ENCODE measurements at places on chromosomes 1 and 21.

DNA sequence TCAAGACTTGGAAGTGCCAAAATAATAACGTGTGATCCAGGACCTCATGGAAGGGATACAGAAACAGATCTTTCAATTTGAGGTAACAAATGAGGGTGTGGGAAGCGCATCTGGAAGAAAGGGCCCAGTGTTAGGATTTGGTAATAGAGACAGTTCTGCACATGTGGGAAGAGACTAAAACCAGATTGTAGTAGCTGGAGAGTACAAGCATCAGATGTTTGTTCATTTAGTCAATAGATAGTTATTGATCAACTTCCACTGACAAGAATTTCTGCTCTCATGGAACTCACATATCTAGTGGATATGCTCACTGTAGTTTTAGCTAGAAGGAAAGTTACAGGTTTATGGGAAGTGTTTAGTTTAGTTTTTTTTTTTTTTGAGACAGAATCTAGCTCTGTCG lies 153.6 kb downstream of the TLR5 start:
- DNase-seq, result no peak

GRCh38 chr1:64686828-64687724 lies 57.8 kb upstream of the RAVER2 start:
- peak; percentile 26 for DNase-seq

DNA sequence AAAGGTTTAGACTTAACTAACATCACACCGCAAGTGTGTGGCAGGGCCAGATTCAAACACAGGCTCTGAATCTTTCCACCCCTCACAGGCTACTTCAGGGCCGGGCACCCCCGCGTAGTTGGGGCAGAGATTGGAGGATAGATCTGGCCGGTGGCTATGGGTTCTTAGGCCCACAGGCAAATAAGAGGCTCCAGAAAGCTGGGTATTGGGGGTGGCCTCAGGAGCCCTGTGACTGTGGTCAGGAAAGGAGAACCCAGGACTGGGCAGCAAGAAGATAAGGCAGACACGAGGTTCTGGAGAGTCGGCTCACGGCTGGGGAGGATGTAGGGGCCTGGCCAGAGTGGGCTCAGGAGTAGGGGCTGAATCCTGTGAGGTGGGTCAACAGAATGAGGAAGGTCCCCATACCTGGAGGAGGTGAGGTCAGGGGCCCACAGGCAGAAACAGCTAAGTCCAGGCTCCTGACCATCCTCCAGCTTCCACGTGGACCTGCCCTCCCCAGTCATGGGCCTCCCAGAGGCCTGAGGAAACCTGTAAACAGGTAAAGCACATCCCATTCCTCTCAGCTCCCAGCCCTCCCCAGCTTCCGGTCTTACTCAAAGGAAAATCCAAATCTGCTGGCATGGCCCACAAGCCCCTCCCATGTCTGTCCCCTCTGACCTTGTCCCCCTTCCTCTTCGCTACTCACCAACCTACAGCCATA lies 306.2 kb downstream of the MATN1 start:
- DNase-seq, result no peak

- DNase-seq, result no peak
These were observed 204.9 kb upstream of the USP24 start for GRCh38 chr1:55420026-55420425.

DNA sequence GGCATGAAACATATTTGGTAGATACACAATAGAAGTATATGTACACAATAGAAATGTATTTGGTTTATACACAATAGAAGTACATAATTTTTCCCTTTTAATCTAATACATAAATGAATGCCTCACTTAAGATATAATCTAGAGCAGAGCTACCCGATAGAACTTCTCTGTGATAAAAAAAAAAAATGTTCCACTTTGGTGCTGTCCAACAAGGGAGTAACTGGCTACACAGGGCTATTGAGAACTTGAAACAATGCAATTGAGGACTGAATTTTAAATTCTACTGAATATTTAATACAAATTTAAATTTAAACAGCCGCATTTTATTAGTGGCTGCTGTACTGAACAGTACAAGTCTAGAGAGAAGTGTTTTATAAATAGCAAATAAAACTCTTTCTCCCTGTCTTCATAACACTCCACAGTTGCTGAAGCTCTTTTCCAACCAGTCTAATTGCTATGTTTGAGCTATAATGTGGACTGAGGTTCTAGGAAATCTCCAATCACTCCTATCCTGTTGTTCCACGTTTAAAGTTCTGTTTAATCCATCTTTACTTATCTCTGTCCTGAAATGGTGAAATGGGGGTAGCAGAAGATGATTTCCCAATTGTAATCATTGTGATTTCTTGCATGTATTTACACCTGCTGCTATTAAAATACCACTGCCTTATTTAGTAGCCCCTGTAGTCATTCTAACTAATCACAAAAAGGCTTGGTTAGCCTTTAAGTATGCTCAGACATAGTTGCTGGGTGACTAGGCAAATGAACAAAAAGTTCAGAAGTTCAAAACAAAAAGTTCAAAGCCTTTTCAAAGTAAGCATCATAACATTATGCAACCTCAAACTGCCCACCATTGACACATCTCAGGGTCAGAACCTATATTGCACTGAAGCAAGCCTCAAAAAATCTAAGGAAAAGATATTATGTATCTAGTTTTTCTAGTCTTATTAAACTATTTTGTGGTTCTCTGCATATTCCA lies 192.3 kb upstream of the C1orf87 start:
- no peak for DNase-seq

- DNase-seq, result no peak
These were observed 151.3 kb upstream of the GJB5 start for GRCh38 chr1:34603594-34603993.

GRCh38 chr1:65958561-65959350 lies 166.1 kb downstream of the PDE4B start:
- no peak for DNase-seq

DNA sequence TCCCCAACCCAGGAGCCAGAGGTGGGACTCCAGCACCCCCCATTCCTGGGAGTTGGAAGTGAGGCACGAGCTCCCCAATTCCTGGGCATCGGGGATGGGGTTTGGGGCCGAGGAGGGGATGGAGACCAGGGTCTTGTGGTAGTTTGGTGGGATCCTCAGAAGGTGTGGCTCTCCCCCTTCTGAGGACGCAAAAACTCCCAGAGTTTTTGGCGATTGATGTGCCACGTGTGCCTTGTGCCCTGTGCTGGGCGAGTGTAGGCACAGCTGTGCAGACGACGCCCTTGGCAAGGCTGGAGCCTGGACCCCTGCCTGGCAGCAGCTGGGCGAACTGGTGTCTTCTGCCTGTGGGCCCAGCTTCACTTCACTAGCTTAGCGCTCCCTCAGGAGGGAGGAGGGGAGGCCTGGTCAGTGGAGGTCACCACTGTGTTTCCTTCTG lies 2.6 kb downstream of the GUK1 start:
- DNase-seq, result no peak

- no peak for DNase-seq
These were observed 8.2 kb upstream of the ST6GALNAC3 start for GRCh38 chr1:76066394-76066793.

DNA sequence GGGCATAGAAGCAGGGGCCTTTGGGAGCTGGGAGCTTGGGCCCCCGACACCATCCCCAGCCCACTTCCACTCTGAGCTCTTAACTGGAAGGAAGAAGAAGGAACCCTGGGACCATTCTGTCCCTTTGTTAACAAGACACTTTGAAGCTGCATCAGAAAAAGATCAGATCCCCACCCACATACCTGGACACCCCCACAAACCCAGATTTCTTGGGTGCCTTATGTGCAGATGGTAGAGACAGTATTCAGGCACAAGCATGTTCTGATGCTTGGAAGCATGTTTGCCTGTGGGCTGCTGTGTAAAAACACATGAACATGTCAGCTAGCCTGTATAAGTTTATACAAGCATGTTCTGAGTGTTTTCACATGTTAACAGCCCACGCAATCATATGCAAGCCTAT lies 3.7 kb downstream of the DLGAP3 start:
- DNase-seq, result no peak

DNA sequence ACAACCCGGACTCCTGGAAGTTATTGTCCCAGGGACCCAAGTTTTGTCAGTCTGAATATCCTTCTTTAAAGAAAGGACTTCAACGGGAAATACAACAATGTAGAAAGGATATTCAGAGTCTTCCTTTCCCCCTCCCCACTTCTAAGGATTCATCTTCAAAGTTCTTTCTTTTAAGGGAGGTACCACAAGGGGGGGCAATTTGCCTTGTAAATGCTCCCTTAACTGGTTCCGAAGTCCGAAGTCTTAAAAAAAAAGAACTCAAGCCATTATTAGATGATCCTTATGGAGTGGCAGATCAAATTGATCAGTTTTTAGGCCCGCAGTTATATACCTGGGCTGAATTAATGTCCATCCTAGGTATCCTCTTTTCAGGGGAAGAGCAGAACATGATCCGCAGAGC lies 47.0 kb downstream of the SERINC2 start:
- no peak for DNase-seq

DNA sequence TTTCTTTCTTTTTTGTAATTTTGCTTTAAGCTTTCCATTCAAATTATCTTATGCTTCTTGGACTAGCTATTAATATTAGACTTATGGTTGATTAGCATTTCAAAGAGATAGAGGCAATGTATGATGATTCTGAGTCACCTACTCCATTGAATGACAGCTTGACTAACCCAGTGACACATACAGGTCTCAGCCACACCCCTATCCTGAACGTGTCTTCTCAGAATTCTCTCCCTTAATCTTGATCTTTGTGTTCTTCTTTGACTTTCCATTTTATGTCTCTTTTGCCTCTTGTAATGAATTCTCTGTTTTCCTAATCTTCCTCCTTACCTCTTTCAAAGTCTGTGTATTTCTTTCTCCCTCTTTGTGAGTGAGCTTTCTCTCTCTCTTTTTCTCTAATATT lies 241.1 kb downstream of the PDE4B start:
- no peak for DNase-seq

DNA sequence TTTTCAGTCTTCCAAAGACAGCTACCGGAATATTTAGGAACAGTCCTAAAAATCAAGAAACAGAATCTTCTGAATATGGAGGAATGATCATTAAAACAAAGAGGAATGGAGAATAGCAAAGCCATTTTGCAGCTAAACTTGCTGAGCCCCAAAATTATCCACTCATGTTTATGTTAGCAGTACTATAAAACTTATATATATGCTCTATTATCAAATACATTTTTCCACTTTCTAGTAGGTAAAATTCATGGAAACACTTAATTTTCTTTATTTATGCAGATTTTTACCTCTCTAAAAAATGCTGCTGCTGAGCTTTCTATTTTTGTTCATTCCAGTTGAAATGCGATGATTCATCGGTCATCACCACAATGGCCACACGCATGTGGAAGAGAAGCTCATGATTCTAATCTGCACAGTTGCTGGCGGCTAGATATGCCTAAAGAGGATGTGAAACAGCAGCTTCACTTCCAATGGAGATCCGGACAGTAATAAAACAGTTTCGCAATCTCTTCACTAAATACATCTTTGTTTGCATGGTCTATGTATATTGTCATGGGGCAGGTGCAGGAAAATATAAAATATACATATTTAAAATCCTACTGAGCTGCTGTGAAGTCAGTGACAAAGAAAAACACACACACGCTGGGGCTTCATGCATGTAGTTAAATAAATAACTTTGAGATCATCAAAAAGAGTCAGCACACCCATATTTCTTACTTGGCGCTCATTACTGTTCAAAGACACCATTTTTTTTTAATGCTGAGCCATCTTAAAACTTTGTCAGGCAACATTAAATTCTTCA lies 292.2 kb downstream of the SMYD3 start:
- DNase-seq, result no peak

DNA sequence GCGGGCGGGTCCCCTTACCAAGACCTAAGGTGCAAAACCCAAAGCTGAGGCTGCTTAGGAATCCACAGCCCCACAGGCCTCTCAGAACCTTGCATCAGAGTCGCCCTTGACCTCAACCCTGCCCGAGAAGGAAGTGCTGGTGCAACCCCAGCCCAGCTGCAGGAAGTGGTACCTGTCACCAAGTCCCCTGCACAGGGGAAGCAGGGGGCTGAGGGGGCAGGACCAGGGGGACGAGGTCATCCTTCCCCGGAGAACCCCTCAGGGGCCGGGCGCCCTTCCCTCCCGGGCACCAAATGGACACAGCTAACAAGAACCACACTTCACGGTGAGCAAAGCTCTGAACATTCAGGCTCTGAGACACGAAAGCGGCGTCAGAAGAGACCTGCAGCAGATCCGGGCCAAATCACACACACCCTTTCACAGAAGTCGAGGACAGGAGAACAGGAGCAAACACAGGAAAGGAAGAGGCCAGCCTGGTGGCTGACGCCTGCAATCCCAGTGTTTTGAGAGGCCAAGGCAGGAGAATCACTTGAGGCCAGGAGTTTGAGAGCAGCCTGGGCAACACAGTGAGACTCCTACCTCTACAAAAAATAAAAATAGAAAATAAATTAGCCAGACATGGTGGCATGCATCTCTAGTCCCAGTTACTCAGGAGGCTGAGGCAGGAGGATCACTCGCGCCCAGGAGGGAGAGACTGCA lies 6.4 kb downstream of the ITGB2 start:
- DNase-seq, result peak; percentile 52

DNA sequence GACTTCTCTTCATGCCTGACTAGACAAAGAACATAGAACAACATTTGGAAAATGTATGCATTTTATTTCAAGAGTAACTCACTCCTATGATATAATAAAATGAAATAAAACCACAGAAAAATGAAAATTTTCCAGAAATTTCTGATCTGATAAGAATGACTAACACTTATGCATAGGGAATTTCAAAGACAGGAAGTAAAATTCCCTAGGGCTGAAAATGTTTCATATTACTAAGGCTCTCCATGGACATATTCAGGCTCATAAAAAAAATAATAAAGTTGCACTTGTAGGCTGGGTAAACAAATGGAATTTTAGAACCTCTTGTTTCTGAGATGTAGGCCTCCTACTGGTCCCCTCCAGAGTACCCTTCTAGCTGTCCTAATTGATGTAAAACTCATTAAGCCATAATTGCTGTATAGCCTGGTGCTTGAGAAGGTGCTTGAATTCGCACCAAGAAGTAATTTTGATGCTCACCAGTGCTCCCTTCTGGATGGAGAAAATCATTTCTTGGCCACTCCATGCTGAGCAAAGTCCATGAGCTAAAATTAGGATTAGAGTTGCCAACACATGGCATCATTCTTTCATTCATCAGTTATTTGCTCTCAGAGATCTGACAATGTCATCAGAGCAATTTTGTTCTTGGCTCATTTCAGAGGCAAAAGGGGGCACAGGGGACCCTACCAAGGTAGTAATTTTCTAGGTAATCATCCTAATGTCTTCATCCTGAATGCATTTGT lies 641.0 kb upstream of the CAMK1G start:
- no peak for DNase-seq

- peak; percentile 1 for DNase-seq
These were observed 126.7 kb downstream of the PGBD5 start for GRCh38 chr1:230299191-230300006.

DNA sequence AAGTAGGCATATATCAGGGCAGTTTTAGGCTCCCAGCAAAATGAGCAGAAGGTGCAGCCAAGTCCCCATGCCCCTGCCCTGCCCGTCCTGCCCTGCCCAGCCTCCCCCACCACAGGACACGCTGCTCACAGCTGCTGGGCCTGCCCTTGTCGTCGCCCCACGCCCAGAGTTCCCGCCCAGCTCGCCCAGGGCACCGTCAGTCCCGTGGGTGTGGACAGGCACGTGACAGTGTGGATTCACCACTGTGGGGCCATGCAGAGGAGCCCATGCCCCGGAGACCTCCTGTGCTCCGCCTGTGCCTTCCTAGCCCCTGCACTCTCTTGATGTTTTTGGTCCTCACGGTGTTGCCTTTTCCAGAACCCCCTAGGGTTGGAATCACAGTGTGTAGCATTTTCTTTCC lies 7.0 kb downstream of the FAAP20 start:
- DNase-seq, result no peak

- no peak for DNase-seq
These were observed 1.7 kb downstream of the SEMA6C start for GRCh38 chr1:151144474-151145303.

- no peak for DNase-seq
These were observed 12.3 kb downstream of the ZBTB7B start for GRCh38 chr1:155014709-155015508.
